Stimulated activated naive CD4-positive, alpha-beta T cell (primary cell): ENCODE measurements at places on chromosomes 4 and X.

- no peak for DNase-seq
Observed at GRCh38 chrX:9396930-9397329, 67.9 kb upstream of the TBL1X start.

GRCh38 chr4:75654905-75655304 lies 18.3 kb downstream of the G3BP2 start:
- no peak for DNase-seq

DNA sequence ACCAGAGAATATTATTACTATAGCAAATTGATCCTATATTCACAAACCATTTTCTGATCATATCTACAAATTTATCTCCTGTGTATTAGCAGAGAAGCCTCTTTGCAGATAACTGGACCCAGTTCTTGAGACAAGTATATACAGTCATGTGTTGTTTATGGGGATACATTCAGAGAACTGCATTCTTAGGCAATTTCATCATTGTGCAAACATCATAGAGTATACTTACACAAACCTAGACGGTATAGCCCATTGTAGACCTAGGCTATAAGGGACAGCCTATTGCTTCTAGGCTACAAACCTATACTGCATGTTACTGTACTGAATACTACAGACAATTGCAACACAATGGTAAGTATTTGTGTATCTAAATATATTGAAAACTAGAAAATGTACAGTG lies 152.5 kb upstream of the SPANXN4 start:
- DNase-seq: no peak

DNA sequence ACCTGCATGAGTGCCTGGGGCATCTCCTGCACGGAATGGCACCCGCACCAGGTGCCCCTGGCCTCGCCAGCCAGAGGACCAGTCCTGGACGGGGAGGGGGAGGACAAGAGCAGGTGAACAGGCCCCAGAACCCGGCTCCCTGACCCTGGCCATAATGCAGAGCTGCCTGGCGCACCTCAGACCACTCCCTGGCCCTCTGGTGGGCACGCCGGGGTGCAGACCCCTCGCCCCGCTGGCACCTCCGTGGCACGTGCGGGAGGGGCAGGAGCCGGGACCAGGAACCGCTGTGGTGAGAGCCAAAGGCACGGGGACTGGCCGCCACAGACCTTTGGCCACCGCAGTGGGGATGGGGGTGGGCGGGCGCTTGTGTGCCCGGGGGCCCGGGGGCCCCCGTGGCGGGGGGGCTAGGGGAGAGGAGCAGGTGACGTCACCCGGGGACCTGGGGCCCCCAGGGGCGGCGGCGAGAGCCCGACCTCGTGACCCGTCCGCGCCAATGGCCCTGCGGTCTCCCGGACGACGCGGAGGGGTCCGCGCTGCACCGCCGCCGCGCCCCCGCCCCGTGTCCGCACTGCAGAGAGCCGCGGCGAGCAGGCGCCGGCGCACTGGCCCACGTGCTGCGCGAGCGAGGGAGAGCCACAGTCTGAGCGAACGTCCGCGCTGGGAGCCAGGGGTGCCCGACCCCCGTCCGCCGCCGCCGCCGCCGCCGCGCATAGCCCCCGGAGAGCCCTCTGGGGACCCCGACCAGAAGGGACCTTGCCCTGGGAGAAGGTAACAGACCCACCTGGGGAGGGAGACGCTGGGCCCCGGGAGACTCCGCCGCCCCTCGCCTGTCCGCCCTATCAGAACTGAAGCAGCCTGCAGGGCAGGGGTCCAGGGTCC lies at the start of gene PNMA3:
TSS of gene PNMA3 (plus strand) at position 600 of the 879 bp plus-strand sequence. CDS start 586 bp downstream, outside the sequence.
- DNase-seq: no peak

DNA sequence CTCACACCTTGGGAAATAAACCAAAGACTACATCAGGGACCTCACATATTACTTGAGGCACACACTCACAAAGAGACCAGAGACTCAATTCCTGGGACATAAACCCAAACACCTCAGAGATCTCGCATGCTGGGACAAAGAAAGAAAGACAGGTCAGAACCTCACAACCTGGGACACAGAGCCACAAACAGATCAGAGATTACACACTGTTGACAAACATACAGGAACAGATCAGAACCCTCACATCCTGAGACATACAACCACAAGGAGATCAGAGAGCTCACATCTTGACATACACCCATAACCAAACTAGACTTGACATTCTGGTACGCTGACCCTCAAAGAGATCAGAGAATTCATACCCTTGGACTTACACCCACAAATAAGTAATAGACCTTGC lies 17.3 kb downstream of the SUV39H1 start:
- DNase-seq: peak; percentile 66

- DNase-seq: no peak
Observed at GRCh38 chr4:138521809-138522208, 279.7 kb upstream of the SLC7A11 start.

- DNase-seq: no peak
Observed at GRCh38 chr4:106273831-106274230, 42.2 kb downstream of the TBCK start.

GRCh38 chr4:46993075-46994006 lies at the start of gene GABRA4:
Gene GABRA4 (minus strand): TSS chr4:46993581. CDS start chr4:46993424, 157 bp downstream.
- no peak for DNase-seq

DNA sequence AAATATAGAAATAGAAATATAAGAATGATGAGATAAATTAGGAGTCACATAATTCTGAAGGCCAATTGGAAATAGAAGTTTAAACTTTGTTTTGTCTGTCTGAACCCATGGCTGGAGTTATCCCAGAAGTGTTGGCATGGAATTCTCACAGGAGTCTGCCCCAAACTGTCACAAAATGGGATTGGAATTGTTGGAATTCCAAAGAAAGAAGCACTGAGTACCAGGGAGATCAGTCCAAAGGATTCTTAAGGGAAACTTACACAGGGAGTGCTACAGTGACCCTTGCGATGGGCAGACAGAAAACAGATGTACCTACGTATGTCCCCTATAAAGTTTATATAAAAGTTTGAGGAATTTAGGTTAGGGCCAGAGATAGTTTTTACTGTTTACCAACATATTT lies 1607.7 kb downstream of the ARAP2 start:
- no peak for DNase-seq

GRCh38 chr4:93649828-93650227 lies 178.7 kb upstream of the ATOH1 start:
- DNase-seq: no peak

GRCh38 chr4:150681063-150681462 lies 99.1 kb downstream of the MAB21L2 start:
- DNase-seq: no peak

DNA sequence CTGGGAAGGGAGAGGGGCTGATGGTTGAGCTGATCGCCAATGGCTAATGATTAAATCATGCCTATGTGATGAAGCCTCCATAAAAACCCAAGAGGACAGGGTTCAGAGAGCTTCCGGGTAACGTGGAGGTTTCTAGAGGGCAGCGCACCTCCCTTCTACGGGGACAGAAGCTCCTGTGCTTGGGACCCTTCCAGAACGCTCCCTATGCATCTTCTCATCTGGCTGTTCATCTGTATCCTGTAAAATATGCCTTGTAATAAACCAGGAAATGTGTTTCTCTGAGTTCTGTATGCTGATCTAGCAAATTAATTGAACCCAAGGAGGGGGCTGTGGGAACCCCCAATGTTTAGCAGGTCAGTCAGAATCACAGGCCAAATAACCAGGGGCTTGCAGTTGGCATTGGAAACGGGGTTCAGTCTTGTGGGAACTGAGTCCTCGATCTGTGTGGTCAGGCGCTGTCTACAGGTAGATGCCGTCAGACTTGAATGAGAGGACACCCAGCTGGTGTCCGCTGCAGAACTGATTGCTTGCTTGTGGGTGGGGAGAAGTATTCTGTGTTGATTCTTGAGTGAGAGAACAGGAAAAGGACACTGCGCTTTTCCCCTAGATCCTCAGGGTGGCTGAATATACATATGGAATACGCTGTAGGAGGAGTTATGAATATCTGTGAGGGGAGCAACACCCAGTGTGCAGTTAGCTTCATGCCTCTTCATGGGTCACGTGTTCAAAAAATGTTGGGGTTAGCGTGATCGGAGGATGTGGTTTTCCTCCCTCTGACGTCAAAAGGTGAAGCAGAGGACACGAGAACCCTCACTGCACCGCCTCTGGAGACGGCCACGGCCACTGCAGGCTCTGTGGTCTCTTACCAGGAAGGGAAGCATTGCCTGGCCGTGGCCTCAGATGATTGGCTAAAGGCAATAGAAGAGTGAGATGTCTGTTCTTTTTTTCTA lies 29.2 kb downstream of the HTT-AS start:
- peak; percentile 81 for DNase-seq

DNA sequence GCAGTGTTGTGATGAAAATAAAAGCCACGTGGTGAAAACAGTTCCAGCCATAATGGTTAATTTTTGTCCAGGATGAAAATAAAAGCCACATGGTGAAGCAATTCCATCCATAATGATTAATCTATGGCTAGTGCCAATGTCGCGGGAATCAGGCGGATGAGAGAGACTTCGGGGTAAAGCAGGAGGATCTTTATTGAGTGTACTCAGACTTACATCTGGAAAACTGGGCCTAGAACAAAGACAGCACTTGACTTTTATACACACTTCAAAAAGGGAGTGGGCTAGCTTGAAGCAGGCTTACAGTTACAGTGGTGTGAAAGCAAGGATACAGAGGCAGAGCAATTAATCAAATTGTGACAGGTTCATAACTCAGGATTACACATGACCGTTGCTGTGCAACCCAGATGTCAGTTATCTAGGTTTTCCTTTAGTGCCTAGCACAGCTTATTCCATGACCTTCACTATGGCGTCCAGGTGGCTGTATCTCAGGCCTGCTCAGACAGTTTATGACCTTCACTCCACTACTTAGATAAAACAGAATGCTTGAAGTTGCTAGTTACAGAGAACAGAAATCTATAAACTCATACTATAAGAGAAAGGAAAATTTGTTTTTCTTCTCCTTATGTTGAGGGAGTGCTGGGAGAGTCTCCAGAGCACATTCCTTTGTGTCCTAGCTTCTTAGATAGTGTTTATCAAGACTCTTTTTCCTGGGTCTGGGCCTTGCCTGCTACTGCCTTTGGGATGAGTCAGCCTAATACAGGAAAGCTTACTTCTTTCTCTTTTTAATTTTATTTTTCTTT lies 5.9 kb upstream of the PLA2G12A start:
- no peak for DNase-seq

DNA sequence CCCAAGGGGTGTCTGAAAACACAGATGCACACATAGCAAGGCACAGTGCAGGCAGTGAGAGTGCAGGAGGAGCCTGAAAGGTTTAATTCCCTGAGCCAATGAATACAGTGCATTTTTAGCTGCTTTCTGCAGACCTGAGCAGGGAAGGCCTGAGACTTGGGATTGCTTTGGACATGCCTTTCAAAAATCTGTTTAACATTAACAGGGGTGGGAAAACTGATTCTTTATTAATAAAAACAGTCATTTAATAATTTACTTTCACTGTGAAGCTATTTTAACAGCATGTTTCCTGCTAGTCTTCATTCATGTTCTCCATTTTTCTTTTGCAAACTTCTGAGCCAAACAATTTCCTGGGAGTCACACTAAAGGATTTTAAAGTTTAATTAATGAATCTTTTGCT lies 488.1 kb downstream of the SMARCA1 start:
- no peak for DNase-seq

GRCh38 chr4:153989505-153989904 lies 200.6 kb upstream of the SFRP2 start:
- no peak for DNase-seq

- no peak for DNase-seq
Observed at GRCh38 chr4:170374770-170375169, 285.0 kb upstream of the AADAT start.

DNA sequence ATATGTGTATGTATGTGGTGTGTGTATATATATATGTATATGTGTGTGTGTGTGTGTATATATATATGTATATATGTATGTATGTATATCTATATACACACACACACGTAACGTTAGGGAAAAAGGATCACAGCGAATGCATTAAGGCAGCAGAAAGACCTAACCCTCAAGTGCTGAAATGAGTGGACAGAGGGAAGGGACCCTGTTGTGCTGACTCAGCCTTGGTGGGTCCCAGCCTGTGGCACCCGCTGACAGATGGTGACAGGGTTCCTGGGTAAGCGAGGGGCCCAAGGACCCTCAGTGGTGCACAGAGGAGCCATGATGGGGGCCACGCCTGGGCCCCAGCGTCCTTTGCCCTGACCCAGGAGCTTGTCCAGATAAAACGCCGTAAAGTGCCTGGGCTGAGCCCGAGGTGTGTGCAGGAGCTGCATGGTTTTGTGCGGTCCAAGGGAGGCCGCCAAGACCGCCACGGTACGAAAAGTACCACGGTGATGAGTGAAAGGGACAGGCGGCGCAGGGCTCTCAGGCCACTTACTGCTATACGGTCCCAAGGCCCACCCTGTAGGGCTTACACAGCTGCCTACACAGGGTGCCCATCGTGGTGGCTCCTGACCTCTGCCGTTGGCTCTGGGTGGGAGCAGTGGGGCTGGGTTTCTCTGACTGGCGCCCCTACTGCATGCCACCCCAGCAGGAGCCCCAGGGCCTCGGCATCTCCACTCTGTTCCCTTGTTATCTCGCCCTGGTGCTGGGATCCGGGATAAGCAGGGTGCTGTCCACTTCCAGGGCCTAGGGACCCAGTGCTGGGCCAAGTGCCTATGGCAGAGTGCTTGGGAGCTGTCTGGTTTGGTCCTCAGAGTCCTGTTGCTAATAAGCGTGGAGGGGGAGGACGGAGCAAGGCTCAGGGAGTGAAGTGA lies 10.0 kb downstream of the SH3BP2 start:
- no peak for DNase-seq

GRCh38 chr4:160136021-160136420 lies 1033.1 kb downstream of the RAPGEF2 start:
- no peak for DNase-seq

DNA sequence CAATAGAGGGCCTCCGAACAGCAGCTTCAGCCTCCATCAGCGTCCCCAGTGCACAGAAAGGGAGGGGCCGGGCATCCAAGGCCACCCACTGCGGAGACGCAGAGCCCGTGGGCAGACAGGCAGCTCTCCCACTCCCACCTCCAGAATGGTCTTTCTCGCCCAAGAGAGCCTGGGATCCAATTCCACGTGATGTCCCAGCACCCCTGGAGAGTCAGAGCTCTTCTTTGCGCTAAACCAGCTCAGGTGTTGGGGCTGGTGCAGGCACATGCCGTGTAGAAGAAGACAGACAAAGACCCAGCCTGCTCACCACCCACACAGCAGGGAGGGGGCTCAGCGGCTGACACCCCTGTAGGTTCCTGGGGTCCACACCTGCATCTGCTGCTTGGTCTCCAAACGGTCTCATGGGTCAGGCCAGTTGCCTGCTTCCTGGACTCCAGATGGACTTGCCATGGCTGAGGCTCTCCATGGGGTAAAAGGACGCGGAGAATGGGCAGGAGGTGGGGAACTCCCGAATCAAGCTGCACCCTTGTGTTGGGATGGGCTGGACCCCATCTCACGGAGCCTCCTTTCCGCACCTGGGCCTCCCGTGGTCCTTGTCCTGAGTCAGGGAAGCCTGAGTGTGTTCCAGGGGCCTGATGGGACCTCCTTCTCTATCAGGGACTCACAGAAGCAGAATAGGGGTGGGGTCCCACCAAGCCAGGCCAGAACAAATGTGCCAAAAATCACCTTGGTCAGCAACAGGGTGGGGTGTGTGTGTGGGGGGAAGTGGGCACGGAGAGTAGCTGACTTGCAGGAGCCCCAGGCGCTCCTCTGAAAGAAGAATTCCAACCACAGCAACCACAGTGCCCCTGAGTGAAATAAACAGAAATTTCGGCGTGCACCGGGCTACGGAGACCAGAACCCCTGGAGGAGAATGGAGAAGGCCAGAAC lies 11.6 kb upstream of the ASMTL start:
- DNase-seq: no peak

- DNase-seq: no peak
Observed at GRCh38 chr4:42995343-42995944, 102.9 kb downstream of the GRXCR1 start.

GRCh38 chrX:109537324-109537665 lies 651 bp downstream of the NXT2 start:
- DNase-seq: no peak
